IMR-90 (cell line): ENCODE measurements at places on chromosomes 7 and 10.

DNA sequence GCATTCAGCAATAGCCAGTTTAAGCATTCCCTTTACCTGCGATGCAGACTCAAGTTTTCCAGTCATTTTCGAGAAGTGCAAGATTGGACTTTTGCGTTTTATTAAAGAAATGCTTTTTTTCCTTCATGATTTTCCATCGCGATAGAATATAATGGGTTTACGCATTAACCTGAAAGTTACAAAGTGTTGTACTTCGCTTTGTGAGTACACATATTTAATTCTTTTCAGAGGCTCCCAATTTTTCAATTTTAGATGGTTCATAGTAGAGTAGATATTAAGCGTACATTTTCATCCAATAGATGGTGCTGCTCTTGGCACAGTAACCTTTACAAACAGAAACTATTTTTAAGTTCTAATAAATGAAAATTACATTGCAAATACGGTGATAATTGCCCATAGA, 1.3 kb downstream of the PTPRZ1 start:
- DNase-seq: no peak

- DNase-seq: peak; percentile 19
Observed at GRCh38 chr7:30028749-30029635, 780 bp downstream of the PLEKHA8 start.

DNA sequence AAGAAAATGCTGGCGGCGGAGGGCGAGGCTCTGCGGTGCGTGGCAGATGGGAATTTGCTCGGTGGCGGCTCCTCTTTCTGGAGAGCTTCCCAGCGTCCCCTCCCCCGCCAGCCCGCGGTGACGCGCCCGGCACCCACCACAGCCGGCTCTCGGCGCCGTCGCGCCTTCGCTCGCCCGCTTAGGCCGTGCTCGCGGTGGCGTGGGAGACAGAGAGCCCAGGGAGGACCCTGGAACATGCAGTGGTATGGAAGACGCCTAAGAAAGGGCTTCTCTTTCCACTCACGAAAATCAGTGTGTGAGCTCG, 576 bp upstream of the CSGALNACT2 start:
- DNase-seq: peak; percentile 46

GRCh38 chr7:6250364-6250833, 22.0 kb downstream of the CYTH3 start:
- DNase-seq: no peak

- no peak for DNase-seq
Observed at GRCh38 chr10:127755753-127756152, 18.8 kb downstream of the FOXI2 start.

GRCh38 chr10:35304649-35305048, 31.7 kb upstream of the CCNY start:
- DNase-seq: no peak

DNA sequence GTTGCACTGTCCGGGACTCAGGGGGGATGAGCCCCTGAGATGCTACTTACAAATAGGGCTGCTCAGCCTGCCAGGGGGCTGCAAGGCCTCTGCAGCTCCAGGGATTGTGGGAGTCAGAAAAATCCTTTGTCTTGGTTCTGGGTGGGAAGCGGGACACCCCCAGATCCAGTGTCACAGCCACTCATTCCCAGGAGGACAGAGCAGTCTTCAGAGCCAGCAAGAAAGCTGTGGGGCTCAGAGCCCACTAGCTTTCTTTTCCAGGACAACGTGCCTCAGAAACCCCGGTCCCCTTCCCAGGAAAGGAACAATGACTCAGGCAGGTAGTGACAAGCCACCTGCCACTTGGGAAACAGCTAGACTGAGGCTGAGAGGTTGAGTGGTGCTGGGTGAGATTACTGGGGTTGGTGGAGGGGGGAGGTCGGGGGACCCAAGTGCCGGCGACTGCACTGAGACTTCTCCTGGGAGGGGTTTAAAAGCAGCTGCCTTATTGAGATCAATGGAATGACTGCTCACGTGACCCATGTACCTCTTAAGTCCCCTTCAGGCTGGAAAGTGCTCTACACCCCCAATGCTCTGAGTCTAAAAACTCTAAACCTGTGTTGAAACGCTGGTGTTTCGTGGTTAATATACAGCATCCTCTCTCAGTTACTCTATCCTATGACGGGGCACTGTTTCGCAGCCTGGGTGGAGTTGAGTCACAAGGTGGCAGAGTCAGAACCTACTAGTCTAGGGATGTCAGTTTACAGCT, 123.6 kb downstream of the UBE2H start:
- no peak for DNase-seq

- no peak for DNase-seq
Observed at GRCh38 chr7:130699686-130700085, 13.3 kb upstream of the TSGA13 start.

DNA sequence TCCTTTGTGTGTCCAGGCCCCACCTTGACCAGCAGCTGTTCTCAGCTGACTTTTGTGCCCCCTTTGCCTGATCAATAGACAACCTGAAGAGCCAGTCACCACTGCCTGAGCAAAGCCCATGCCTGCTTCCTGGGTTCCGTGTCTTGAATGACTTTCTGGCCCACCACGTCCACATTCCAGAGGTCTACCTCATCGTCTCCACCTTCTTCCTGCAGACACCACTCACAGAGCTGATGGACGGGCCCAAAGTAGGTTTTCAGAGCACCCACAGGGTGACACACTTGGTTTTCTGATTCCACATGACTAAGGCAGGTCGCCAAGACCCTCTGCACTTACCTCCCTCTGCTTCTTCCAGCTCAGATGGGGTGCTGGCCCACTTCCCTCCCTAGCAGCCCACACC, 126.8 kb downstream of the WDFY4 start:
- no peak for DNase-seq

DNA sequence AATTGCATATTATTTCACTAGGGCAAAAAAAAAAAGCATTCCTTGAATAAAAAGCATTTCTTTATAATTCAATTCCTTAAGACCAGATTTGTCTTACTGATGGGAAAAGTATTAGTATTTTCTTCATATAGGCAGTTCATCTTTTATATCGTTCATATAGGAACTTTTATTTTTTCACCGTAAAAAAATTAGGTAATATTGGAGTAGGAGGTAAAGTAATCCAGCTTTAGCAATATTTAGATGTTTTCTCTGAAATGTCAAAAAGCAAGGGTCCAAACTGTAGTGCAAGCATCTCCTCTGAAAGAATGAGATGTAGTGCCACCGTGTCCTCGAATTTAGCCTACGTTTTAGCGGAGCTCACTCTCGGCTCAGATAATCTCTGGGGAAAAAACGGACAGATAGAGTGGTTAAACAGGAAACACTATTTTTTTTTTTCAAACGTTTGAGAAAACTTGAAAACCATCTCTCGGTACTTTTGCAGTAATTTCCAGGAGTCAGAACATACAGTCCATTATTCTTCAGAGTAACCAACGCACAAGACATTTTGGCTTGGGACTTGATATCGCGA, 5.5 kb upstream of the SPAG6 start:
- DNase-seq: no peak
